AG09319 (cell line): ENCODE measurements at places on chromosomes 1 and 21.

DNA sequence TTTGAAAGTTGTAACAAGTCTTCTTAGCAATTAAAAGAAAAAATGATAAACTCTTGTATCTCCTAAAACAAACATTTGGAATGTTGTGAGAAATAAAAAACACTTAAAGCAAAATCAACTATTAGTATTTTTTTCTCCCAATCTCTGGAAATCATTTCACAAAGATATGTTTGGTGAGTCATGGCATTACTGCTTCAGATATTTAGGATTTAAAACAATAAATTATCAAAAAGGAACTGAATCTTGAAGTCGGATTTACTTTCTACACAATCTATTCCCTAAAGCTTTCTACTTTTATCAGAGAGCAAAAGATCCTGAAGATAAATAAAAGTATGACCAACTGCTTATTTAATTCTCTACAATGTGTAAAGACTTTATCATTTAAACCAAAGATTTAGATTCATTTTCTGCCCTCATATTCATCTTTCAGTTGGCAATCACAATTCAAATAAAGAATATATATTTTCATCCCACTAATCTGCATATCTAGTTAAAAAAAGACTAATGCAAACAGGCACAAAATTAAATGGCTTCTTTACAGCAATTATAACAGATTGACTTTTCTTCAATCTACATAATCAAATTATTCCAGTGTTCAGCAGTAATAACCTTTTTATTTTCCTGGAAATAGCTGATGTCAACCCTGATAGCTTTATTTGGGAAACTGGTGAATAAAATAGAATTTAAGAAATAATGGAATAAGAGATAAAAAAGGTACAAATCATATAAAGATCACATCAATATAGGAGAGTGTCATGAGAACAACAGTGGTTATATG, 230.0 kb downstream of the COP1 start:
- no peak for DNase-seq

GRCh38 chr21:27498025-27498424, 531.1 kb upstream of the ADAMTS5 start:
- no peak for DNase-seq

DNA sequence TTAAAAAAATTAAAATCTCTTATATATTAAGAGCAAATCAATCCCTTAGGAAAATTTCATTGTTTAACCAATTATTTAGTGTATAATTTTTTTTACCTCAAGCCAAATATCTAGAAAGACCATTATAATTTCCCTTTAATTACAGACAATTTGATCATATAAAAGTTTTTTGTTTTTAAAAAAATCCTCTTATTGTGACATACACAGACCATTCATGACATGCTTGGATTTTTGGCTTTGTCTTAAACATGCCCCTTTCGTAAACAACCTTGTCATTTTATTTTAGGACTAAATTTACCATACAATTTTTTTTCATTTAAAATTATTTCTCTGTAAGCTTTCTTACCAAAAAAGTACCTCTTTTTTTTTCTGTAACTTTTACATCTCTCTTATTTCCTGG, 14.2 kb upstream of the CYP4B1 start:
- no peak for DNase-seq

- DNase-seq, result no peak
Measured at GRCh38 chr1:111489604-111490003, 13.8 kb downstream of the ADORA3 start.

GRCh38 chr1:19028110-19028509, 71.6 kb upstream of the IFFO2 start:
- no peak for DNase-seq
